ENCODE measurements at places on chromosomes 2 and 18.

GRCh38 chr2:20148923-20149702, 75.8 kb downstream of the SDC1 start:
- DNase-seq, result no peak

GRCh38 chr2:165794536-165794928, 485 bp upstream of the GALNT3 start:
- DNase-seq, result peak; percentile 35

- no peak for DNase-seq
Observed at GRCh38 chr2:73972846-73973245, 11.9 kb upstream of the TET3 start.

- DNase-seq, result no peak
Observed at GRCh38 chr2:88187038-88187676, 17.0 kb downstream of the THNSL2 start.

GRCh38 chr2:102601730-102602129, 17.6 kb upstream of the SLC9A2 start:
- DNase-seq, result no peak

- DNase-seq, result no peak
Observed at GRCh38 chr18:52451256-52451655, 111.3 kb downstream of the DCC start.

GRCh38 chr2:95017071-95017501, 8.4 kb upstream of the MAL start:
- DNase-seq, result no peak
